ENCODE measurements at places on chromosomes 2 and 18.
A peak's percentile ranks its signal among the peaks of the same experiment; 100 is the strongest.

DNA sequence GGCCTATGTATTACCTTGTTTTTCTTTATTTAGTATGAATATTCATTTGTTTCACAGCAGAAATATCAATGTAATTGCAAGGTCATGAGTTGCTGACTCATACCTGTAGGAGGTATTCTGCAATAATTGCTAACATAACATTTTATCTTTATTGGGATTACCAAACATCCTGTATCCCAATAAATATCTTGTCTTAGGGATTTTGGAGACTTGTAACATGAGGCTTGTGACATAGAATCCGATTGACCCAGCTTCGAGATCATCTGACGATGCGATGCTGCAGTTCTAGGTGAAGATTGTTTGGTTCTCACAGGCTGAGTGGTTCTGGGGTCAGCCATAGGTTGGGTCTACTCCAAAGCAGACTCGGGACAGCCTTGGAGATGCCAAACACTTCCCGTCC, 133.4 kb upstream of the RND3 start:
- no peak for DNase-seq

GRCh38 chr2:187549193-187549592, 5.0 kb downstream of the TFPI start:
- no peak for DNase-seq

DNA sequence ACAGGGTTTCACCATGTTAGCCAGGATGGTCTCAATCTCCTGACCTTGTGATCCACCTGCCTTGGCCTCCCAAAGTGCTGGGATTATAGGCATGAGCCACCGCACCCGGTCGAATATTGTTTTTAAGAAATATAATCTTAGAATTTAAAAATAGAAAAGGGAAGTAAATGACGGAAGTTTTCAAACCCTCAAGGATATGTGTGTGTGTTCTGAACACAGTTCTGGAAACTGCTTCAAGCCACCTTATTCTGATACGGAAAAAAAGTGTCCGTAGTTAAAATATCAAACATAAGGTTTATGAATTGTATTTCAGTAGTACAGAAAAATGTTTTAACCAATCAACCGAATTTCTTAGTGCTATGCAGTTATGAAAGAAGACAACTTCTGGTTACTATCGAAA, 115.9 kb downstream of the UPP2 start:
- DNase-seq, result no peak

DNA sequence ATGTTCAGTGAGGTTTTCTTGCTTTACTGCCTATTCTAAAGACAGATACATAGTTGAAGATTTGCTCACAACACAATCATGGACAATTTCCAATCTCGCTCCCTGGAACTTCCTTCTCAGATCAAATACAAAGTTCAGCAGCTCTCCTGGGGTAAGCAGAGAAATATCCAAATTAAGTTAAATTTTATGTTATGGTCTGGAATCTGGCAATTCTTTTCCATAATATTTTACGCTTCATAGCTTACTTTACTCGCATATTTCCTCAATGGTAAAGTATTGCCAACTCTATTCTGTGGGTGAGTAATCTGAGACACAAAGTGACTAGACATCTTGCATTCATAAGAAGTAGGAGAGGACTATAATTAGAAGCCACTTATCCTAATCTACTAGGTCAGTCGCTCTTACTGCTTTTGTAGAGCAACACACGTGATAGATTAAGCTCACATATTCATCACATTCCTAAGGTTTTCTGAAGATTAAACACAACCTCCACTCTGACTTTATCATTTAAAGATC, 529.4 kb downstream of the CCDC85A start:
- no peak for DNase-seq

- DNase-seq, result peak; percentile 69
Measured at GRCh38 chr2:1140389-1141003, 189.8 kb downstream of the SNTG2 start.

- no peak for DNase-seq
Measured at GRCh38 chr2:44528595-44528994, 166.8 kb downstream of the CAMKMT start.

- DNase-seq, result no peak
Measured at GRCh38 chr2:220835583-220835982, 736.5 kb downstream of the EPHA4 start.

DNA sequence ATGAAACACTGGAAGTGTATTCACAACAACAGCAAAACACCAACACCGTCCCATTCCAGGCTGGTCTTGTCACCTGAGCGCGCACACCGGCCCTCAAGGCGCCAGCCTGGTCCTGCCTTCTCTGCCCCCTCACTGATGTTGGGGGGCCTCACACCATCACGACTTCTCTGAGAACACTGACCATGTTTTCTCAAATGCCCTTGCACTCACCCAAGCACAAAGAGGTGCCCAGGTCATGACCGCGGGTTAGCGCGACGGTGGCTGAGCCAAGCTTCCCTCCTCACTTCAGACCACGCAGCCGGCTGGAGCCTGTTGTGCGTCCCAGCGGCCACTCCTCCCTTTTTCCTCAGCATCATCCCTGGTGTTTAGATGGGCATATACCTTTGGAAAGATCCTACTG, 101.3 kb upstream of the SALL3 start:
- no peak for DNase-seq

- no peak for DNase-seq
Measured at GRCh38 chr2:230106771-230107170, 38.0 kb upstream of the SLC16A14 start.

DNA sequence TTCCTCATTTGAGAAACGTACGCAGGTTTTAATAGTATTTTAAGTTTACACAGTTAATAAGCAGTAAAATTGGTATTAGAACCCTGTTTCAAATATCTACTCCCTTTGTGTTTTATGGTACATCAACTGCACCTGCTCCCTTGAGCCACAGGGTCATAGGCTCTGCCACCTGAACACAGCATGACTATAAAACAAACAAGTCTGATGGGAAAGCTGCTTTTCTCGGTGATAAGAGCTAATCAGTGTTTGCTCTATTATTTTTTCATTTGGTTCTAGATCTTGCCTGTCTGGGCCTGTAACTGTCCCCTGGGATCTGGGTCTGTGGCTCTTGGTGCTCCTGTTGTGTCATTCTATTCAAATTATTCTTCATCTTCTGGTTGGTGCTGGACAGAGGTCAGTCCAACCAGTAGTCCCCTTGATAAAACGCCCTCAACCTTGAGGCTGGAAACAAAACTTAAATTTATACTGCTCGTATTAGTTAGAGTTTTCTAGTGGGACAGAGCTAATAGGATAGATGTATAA, 314.8 kb upstream of the LRP1B start:
- no peak for DNase-seq

DNA sequence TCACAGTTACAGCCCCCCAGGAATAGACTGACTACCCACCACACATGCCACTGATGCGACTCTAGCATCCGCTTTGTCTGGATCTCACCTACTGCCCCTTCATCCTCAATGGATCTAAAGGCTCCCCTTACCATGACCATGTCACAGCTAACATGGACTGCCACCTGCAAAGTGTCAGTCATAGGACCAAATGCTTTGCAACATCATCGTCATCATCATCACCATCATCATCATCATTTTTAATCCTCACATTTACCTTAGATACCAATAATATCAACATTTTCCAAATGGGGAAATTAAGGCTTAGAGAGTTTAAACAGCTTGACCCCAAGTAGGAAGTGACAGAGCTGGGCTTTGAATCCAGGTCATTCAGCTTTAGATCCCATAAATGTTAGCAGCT, 60.1 kb upstream of the NEDD4L start:
- DNase-seq, result no peak

DNA sequence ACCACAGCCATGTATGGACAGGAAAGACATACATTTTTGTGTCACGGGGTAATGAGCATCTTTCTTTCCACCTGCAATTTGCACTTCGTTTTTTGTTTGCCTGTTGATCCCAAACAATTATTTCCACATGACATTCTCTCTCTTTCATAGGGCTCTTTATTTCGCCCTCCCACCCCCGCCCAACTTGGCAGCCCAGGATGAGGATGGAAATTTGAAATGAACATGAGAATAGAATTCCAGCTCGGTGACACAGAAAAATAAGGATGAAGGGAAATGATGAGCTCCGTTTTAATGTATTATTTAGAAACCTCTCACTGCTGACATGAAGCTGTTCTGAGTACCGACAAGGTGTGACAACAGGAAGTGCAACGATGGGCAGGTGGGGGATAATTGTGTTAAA, 443.3 kb downstream of the SOCS6 start:
- no peak for DNase-seq

DNA sequence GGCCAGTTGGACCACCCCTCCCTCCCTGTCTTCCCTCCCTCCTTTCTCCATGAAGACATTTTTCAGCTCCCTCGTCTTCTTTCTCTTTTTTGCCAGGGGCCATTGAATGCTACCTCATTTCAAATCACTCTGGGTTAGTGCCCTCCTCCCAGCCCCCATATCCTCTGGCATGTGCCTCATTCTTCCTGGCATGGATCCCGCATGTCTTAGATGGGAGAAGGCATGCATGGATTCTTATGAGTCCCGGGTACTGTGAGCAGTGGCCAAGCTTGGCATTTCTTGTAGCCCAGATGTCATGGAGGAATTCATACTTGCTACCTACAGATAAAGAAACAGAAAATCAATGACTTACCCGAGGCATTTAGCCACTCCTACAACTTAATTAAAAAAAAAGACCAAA, 9.0 kb upstream of the HAAO start:
- DNase-seq, result no peak

- no peak for DNase-seq
Measured at GRCh38 chr2:204205082-204205481, 268.5 kb downstream of the ICOS start.

- peak; percentile 60 for DNase-seq
Measured at GRCh38 chr2:636641-637405, 40.4 kb downstream of the TMEM18 start.

All from HuH-7 (cell line).